ENCODE measurements at places on chromosomes 7 and 10.

- no peak overlapping the region for H3K27ac ChIP-seq
- H3K27me3 ChIP-seq: no peaks in the 10 kb centered on the region
- no peak for DNase-seq
Observed at GRCh38 chr7:101558742-101559325, 70.3 kb downstream of the MYL10 start.

DNA sequence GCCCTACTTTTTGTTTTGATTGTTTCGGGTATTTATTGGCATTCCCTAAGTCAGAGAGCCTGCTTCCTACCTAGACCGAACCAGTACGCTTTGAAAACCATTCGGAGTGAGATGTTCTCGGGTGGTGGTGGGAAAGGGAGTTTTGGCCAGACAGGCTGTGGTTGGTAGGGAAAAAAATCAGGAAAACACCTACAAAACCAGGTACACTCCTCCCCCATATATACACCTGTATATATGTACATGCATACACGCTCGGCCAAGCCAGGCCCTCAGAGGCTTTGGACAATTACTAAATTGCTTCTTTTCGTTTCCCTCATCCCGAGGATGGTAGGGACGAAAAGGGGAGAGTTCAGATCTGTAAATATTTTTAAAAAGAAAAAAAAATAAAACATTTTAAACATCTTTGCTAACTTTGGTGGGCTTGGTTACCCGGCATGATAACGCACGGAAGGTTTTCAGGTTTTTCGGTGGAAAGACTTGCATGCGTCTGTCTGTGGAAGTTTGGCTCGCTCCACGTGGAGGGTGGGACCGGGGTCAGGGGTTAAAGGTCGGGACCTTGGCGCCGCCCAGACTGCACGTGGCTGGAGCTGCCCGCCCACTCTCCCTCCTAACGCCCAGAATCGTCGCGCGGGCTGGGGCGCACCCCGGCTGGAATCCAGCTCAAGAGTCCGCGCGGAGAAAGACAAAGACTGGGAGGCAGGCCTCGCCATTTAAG is 2.5 kb downstream of the HMX2 start:
- H3K4me1 ChIP-seq: peaks cover 62% of the 10 kb centered on the region
- H3K4me3 ChIP-seq: peak overlapping the region; percentile 68
- no peak for DNase-seq
- H3K36me3 ChIP-seq: peaks cover 6% of the 10 kb centered on the region
- H3K27ac ChIP-seq: no peak overlapping the region

- peaks cover 18% of the 10 kb centered on the region for H3K4me1 ChIP-seq
- H3K36me3 ChIP-seq: no peaks in the 10 kb centered on the region
- H3K27ac ChIP-seq: no peak overlapping the region
- peaks cover 17% of the 10 kb centered on the region for H3K27me3 ChIP-seq
- no peak for DNase-seq
- peak overlapping the region; percentile 56 for H3K4me3 ChIP-seq
Observed at GRCh38 chr7:41942468-41943093, 239.7 kb upstream of the INHBA start.

- H3K27ac ChIP-seq: no peak overlapping the region
- no peaks in the 10 kb centered on the region for H3K36me3 ChIP-seq
- H3K27me3 ChIP-seq: peaks cover 90% of the 10 kb centered on the region
- peak overlapping the region; percentile 77 for H3K4me3 ChIP-seq
- H3K4me1 ChIP-seq: peaks cover 11% of the 10 kb centered on the region
Observed at GRCh38 chr10:114044247-114045135, 825 bp downstream of the ADRB1 start.
